ENCODE measurements at places on chromosomes 6 and 20.

DNA sequence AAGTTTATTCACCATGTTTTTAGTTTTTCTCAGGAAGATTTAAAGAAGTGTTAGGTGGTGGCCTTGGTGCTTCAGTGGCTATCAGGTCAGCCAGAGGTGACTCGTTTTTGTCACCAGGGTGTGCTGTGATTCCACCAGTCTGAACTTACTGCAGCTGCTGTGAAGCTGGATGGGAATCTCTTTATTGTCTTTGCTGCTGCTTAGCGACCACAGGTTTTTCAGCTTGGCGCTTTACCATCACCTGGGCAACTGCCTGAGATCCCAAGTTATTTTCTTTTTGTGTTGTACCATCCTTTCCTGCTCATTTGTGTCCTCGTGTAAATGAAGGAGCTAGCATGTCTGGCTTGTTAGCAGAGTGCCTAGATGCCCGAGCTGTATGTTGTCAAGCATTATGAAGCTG, 146.9 kb downstream of the MACROD2 start:
- no peak for DNase-seq

GRCh38 chr6:131262060-131262459, 126.8 kb downstream of the AKAP7 start:
- DNase-seq = no peak

- DNase-seq = no peak
Measured at GRCh38 chr6:104940893-104941728, 15.8 kb upstream of the LIN28B start.

DNA sequence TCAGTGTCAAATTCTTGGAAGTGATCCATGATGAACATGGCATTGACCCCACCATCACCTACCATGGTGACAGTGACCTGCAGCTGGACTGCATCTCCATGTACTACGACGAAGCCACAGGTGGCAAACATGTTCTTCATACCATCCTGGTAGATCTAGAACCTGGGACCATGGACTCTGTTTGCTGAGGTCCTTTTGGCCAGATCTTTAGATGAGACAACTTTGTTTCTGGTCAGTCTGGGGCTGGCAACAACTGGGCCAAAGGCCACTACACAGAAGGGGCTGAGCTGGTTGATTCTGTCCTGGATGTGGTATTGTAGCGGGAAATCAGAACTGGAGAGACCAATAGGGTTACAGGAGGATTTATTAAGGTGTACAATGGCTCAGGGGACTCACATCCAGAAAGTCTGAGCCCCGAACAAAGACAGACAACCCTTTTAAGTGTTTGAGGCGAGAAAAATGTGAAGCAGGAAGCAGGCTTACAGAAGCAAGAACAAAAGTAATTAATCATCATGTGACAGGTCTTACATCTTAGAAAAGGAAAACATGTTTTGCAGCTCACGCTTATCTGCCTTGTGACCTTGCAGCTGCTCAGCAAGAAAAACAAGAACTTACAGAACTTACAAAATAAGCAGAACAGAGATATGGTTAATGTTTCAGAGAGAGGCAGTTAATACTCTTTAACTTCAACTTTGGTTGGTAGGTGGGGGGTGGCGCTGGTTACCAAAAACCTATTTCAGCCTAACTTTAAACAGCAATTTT, 58.8 kb upstream of the MOCS1 start:
- no peak for DNase-seq

GRCh38 chr6:148128014-148128730, 214.5 kb upstream of the SASH1 start:
- DNase-seq = no peak

DNA sequence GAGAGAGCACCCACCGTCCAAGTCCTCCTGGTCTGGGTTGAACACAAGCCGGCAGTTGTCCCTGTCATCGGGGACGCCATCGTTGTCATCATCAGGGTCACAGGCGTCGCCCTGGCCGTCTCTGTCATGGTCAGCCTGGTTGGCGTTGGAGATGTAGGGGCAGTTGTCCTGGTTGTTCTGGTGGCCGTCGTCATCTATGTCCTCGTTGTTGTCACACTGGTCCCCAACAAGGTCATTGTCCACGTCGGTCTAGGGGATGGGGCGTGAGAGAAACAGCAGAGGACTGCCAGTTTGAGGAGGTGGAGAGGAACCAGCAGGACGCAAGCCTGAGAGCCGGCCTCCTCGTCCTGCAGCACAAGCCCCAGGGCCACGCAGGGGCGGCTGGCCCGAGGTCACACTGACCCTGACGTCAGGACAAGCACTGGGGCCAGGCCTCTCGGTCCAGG, 28.5 kb downstream of the THBS2 start:
- no peak for DNase-seq

- no peak for DNase-seq
Measured at GRCh38 chr20:46013829-46014516, 5.3 kb downstream of the MMP9 start.

DNA sequence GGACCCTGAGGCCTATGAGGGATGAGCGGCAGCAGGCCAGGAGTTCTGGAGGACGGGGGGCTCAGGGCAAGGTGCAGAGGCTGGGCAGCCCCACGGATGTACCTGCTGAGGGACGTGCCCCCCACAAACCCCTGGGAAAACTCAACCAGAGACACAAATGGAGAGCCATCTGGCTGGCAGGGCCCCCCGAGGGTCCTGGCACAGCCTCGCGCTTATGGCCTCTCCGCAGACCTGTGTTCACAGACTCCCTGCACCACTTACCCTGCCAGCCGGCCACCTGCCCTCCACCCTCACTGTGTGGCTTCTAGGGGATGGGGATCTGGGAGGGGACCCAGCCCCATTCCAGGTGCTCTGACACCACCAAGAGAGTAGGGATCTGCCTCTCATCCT, 3.4 kb upstream of the ZBTB46 start:
- no peak for DNase-seq

DNA sequence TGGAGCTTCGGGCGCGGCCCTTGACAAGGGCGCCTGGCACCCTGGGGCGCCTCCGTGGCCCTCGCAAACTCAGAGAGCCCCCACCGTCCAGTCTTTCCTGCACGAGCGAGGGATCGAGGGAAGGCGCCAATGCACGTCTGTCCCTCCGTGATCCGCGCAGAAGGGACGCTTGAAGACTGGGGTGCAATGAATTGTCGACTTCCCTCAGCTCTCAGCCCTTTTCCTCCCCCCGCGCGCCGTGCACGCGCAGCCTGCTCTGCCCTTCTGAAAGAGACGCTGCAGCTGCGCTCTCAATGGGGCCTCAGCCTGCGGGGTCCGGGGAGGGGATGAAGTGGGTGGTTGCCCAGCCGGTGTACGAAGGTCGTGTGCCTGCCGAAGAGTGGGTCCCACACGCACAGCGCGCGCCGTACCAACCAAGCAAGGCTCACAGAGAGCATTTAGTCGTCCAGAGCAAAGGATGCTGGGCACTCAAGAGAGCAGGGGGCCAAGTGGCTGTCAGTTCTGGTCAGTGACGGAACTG, 5.5 kb upstream of the SOX4 start:
- no peak for DNase-seq

DNA sequence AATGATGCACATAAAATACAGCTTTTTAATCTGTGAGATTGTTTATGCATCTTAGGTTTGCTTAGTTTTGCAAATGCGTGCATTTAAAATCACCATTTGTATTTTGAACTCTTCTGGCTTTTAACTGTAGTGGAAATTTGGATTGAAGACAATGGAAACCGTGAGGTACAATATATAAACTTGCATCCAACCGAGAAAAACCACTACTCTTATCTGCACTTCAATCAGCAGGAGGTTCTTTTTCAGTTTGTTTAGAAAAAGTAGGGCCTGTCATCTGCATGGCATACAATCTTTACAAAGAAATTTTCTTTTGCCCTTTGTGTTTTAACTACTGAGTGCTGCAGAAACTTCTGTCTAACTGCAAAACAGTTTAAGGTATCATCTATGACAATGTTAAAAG, 132.8 kb downstream of the LAMA2 start:
- DNase-seq = no peak

DNA sequence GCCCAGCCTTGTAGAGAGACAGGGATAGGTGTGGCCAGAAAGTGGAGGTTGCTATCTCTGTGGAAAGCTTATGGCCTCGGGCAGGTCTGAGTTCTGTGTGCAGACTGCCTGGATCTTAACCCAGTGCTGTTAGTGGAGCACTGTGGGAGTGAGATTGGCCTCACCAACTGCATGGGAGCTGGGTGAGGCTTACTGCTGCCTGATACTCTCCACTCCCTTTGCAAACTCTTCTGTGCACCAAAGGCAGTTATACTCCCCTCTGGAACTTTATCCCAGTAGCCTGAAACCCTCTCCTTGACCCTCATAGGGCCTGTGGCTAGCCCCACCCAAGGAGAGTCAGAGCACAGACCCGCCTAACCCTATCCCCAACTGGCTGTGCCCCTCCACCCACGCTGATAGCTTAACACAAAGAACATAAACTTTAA, 41.4 kb upstream of the PKIB start:
- no peak for DNase-seq

- DNase-seq = no peak
Measured at GRCh38 chr6:170347091-170347490, 40.5 kb downstream of the FAM120B start.

DNA sequence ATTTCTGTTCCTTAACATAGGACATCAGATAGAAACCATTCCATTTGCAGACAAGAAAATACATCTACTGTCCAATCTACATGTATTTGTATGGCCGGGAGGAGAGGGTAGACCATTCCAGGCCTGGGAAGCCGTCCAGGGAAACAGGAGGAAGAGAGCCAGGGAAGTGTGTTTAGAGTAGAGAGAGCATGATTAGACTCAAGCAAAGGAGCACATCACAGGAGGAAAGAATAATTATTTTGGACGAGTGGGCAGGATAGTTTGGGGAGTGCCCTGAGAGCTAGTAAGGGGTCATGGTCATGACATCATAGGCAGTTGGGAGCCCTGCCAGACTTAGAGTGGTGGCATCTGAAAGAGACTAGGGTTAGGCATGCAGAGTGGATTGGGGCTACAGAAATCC, 250.0 kb downstream of the HIVEP2 start:
- DNase-seq = no peak

DNA sequence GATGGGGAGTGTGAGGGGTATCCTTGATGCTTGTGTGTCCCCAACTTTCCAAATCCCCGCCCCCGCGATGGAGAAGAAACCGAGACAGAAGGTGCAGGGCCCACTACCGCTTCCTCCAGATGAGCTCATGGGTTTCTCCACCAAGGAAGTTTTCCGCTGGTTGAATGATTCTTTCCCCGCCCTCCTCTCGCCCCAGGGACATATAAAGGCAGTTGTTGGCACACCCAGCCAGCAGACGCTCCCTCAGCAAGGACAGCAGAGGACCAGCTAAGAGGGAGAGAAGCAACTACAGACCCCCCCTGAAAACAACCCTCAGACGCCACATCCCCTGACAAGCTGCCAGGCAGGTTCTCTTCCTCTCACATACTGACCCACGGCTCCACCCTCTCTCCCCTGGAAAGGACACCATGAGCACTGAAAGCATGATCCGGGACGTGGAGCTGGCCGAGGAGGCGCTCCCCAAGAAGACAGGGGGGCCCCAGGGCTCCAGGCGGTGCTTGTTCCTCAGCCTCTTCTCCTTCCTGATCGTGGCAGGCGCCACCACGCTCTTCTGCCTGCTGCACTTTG, at the start of gene TNF:
Gene TNF, plus strand, starts transcription at position 231 of the 567 bp plus-strand sequence. Its CDS starts 177 bp downstream, at position 408.
- peak; percentile 72 for DNase-seq

DNA sequence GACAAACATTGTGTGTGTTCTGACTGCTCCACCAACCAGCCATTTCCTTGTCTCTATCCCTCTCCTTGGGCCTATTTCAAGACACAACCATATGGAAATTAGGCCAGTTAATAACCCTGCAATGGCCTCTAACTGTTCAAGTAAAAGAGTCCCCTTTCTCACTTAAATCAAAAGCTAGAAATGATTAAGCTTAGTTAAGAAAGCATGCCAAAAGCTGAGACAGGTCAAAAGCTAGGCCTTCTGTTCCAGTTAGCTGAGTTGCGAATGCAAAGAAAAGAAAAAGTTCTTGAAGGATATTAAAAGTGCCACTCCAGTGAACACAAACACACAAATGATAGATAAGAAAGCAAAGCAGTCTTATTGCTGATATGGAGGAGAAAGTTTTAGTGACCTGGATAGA, 22.5 kb downstream of the SERINC1 start:
- no peak for DNase-seq

DNA sequence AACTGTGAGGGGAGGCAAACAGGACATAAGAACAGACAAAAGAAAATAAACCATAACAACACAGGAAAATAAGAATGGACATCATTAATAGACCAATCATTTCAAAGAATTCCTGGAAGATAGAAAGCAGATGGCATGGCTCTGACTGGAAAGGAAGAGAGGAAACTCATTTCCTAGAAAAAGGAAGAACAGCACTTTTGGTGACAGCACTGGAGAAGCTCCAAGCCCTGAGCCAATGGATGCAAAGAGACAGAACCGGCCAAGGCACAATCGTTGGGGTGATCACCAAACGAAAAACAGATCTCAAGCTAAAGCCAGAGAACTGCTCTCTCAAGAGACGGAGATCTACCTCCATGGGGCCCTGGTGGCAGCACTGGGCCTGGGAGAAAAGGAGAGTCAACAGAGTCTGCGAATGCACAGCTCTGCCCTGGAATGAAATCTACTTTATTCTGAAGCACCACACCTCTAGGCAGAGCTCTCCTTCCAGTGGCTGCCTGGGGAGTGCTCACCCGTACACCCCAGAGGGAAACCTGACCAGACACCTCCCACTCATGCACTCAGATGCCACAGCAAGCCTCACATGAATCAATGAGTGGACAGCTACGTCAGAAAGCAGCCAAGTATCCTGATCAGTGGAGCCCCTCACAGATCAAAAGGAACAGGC, 24.2 kb downstream of the KIAA0319 start:
- no peak for DNase-seq

DNA sequence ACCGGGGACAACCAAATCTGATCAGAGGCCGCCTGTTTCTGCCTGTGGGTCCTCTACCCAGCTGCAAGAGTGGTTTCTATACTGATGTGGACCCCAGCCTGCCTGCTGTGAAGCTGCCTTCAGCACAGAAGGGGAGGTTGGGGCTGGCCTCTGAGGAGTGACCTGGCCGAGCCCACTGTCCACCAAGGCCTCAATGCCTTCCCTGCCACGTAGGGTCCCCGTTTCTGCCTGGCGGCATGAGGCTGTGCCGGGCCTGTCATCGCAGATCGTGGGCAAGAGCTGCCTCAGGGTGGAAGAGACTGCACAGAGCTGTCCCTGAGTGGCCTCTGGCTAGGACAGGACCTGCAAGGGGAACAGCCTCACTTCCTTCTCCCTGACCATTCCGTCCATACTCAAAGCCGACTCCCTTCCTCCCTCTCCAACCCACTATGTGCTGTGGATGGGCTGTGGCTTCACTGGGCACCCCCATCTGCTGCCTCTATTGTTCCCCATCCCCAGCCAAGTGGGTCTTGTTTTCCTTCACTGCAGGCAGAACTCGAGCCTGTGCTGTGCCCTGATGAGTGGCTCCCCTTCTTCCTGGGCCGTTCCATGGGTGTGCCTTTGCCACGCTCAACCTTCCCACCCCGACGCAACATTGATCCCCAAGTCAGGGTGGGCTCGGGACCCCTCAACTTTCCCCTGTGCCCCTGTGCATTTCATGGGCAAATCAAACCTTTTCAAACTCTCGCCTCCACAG, 60.3 kb downstream of the ERMARD start:
- no peak for DNase-seq

GRCh38 chr20:44646641-44647274, 4.7 kb downstream of the ADA start:
- DNase-seq = no peak

Measured in stimulated activated CD8-positive, alpha-beta memory T cell treated with anti-CD3 and anti-CD28 coated beads, Interleukin-2, amount 100 ng/mL, for 1 hour (primary cell).